Activated CD4-positive, alpha-beta T cell treated with anti-CD3 and anti-CD28 coated beads, Interleukin-2, amount 10 ng/mL, durations not matched to agents 24 days and 14 days (primary cell): ENCODE measurements at places on chromosomes 6 and 20. TPM values are rescaled to one million over a fixed set of nuclear protein-coding genes. Genes with fewer than 3 reads are reported as not detected.
A peak's percentile ranks its signal among the peaks of the same experiment; 100 is the strongest.

GRCh38 chr20:5657190-5657875, 92.9 kb upstream of the SHLD1 start:
- H3K27me3 ChIP-seq, result no peaks in the 10 kb centered on the region
- H3K4me3 ChIP-seq, result no peak overlapping the region
- H3K4me1 ChIP-seq, result peaks cover 15% of the 10 kb centered on the region
- H3K27ac ChIP-seq, result no peak overlapping the region
- DNase-seq, result no peak

GRCh38 chr20:20368418-20369249, 730 bp downstream of the INSM1 start:
- peaks cover 25% of the 10 kb centered on the region for H3K36me3 ChIP-seq
- DNase-seq, result peak; percentile 63
- H3K4me3 ChIP-seq, result peak overlapping the region; percentile 28
- H3K27ac ChIP-seq, result no peak overlapping the region
- H3K27me3 ChIP-seq, result peaks cover 55% of the 10 kb centered on the region
- H3K4me1 ChIP-seq, result peaks cover 21% of the 10 kb centered on the region

DNA sequence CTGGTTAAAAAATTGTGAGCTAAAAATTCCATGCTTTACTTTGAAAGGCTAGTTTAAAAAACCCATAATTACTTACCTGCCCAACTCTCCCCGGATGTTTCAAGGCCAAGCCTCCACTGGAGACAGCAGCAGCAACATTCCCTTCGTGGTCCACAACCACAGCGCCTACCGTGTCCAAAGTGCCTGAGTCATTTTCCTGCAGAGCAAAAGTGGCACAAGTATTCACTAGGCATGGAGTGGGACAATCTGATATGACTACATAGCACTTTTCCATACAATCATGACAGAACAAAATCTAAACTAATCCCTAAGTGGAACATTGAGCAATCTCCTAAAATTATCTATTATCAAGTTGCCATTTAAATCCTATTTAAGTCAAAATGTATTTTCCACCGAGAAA, 104.8 kb downstream of the TASP1 start:
- no peak overlapping the region for H3K27ac ChIP-seq
- no peak for DNase-seq
- no peaks in the 10 kb centered on the region for H3K36me3 ChIP-seq
- H3K4me1 ChIP-seq, result no peaks in the 10 kb centered on the region

- no peaks in the 10 kb centered on the region for H3K36me3 ChIP-seq
- no peak overlapping the region for H3K4me3 ChIP-seq
- no peaks in the 10 kb centered on the region for H3K4me1 ChIP-seq
- no peaks in the 10 kb centered on the region for H3K27me3 ChIP-seq
These were observed 123.0 kb downstream of the PLCB1 start for GRCh38 chr20:8254911-8255582.

GRCh38 chr20:37681384-37682112, 12.3 kb upstream of the CTNNBL1 start:
- H3K27me3 ChIP-seq, result peaks cover 10% of the 10 kb centered on the region
- no peak overlapping the region for H3K27ac ChIP-seq
- H3K4me3 ChIP-seq, result no peak overlapping the region
- DNase-seq, result no peak
- H3K36me3 ChIP-seq, result no peaks in the 10 kb centered on the region

GRCh38 chr6:26123675-26123946, 36.4 kb downstream of the HFE start:
- peaks cover 5% of the 10 kb centered on the region for H3K27me3 ChIP-seq
- DNase-seq, result peak; percentile 97
- H3K4me3 ChIP-seq, result peak overlapping the region; percentile 96
- H3K4me1 ChIP-seq, result peaks cover 48% of the 10 kb centered on the region

DNA sequence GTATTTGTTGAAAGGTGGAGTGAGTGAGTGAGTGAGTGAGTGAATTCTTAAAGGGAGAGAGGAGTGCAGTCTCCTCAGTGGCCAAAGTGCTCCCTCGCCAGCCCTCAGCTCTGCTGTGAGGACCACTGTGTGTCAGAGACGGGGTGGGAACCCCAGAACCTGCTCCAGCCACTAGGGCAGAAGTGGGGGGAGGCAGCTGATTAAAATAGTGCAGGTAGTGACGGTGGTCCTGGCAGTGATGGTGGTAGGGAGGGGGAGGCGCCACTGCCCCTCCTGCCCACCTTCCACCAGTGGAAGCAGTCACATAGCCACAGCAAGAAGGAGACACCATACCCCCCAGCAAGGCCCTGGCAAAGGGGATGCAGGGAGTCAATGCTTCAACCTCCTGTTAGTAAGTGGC, 133.5 kb downstream of the PHACTR3 start:
- H3K4me3 ChIP-seq, result no peak overlapping the region
- no peaks in the 10 kb centered on the region for H3K4me1 ChIP-seq
- H3K27me3 ChIP-seq, result no peaks in the 10 kb centered on the region
- no peak overlapping the region for H3K27ac ChIP-seq
- no peak for DNase-seq

- no peak overlapping the region for H3K4me3 ChIP-seq
- H3K4me1 ChIP-seq, result no peaks in the 10 kb centered on the region
- peaks cover 84% of the 10 kb centered on the region for H3K27me3 ChIP-seq
- no peak overlapping the region for H3K27ac ChIP-seq
- peaks cover 3% of the 10 kb centered on the region for H3K36me3 ChIP-seq
These were observed 8.1 kb downstream of the FOXA2 start for GRCh38 chr20:22576273-22576672.

RPP40 gene
- total RNA-seq, result 14.2 and 16.4 TPM in 2 replicates

STX11 gene
- 15.5 and 15.6 TPM in 2 replicates for total RNA-seq

GRCh38 chr20:63552481-63553249, 1.3 kb upstream of the FNDC11 start:
- peak overlapping the region; percentile 77 for H3K4me3 ChIP-seq
- peaks cover 5% of the 10 kb centered on the region for H3K36me3 ChIP-seq
- peak; percentile 89 for DNase-seq
- peaks cover 12% of the 10 kb centered on the region for H3K4me1 ChIP-seq

SLC22A16 gene
- not detected in 2 replicates for total RNA-seq

DNA sequence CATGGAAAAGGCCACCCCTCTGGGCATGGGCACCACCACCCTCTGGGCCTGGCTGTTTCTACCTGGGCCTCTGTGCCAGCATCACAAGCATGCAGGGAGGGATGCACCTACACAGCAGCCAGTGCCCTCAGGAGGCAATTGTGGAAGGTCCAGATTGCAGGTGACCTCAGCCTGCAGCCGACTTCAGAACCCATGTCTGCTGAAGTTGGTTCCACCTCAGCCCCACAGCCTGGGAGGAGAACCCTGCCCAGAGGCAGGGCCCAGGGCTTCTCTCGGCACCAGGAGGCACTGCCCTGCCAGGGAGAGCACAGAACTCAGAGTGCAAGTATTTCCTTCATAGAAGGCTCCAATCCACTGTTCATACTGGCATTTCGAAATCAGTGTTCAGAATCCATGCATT, 149.8 kb downstream of the TTLL2 start:
- no peaks in the 10 kb centered on the region for H3K27me3 ChIP-seq
- DNase-seq, result no peak
- no peaks in the 10 kb centered on the region for H3K36me3 ChIP-seq
- H3K27ac ChIP-seq, result no peak overlapping the region
- H3K4me1 ChIP-seq, result no peaks in the 10 kb centered on the region
- no peak overlapping the region for H3K4me3 ChIP-seq

DNA sequence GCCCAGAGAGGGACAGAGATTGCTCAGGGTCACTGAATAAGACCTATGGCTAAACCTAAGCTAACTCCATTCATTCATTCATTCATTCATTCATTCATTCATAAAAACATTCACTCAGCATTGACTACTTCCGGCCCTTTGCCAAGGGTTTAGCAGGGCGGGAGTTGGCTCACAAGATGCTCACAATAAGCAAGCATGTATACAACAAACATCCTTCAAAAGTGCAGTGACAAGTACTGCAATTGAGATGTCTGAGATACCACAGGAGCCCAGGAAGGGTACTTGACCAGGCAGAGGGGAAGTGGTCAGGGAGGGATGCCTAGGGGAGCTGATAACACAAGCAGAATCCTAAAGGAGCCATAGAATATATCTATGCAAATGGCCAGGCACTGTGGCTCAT, 18.2 kb upstream of the KIAA1755 start:
- no peak overlapping the region for H3K4me3 ChIP-seq
- DNase-seq, result no peak
- no peaks in the 10 kb centered on the region for H3K4me1 ChIP-seq
- no peaks in the 10 kb centered on the region for H3K36me3 ChIP-seq
- H3K27ac ChIP-seq, result no peak overlapping the region
- H3K27me3 ChIP-seq, result peaks cover 6% of the 10 kb centered on the region

JAG1 gene
- total RNA-seq, result 1.1 and 1.3 TPM in 2 replicates

AK9 gene
- 2.1 and 3.2 TPM in 2 replicates for total RNA-seq

C6orf52 gene
- total RNA-seq, result 2.2 and 3.0 TPM in 2 replicates

- no peak for DNase-seq
- H3K4me1 ChIP-seq, result no peaks in the 10 kb centered on the region
- H3K27ac ChIP-seq, result no peak overlapping the region
- no peaks in the 10 kb centered on the region for H3K36me3 ChIP-seq
- H3K27me3 ChIP-seq, result no peaks in the 10 kb centered on the region
These were observed 34.7 kb downstream of the SLC2A4RG start for GRCh38 chr20:63774306-63774705.

- no peak for DNase-seq
- H3K4me3 ChIP-seq, result no peak overlapping the region
- no peaks in the 10 kb centered on the region for H3K27me3 ChIP-seq
These were observed 692.1 kb downstream of the HTR1B start for GRCh38 chr6:76771059-76771634.

- H3K36me3 ChIP-seq, result no peaks in the 10 kb centered on the region
- no peaks in the 10 kb centered on the region for H3K27me3 ChIP-seq
- no peak overlapping the region for H3K4me3 ChIP-seq
- H3K4me1 ChIP-seq, result no peaks in the 10 kb centered on the region
- no peak for DNase-seq
- H3K27ac ChIP-seq, result no peak overlapping the region
These were observed 393.1 kb downstream of the ZFAND3 start for GRCh38 chr6:38212579-38212978.

EDN1 gene
- total RNA-seq, result 0.26 TPM in 1 of 2 replicates, not detected in the other
